Fibroblast of villous mesenchyme (primary cell): ENCODE measurements at places on chromosomes 1 and 21. TPM values are rescaled to one million over a fixed set of nuclear protein-coding genes. Genes with fewer than 3 reads are reported as not detected.
A peak's percentile ranks its signal among the peaks of the same experiment; 100 is the strongest.

DNA sequence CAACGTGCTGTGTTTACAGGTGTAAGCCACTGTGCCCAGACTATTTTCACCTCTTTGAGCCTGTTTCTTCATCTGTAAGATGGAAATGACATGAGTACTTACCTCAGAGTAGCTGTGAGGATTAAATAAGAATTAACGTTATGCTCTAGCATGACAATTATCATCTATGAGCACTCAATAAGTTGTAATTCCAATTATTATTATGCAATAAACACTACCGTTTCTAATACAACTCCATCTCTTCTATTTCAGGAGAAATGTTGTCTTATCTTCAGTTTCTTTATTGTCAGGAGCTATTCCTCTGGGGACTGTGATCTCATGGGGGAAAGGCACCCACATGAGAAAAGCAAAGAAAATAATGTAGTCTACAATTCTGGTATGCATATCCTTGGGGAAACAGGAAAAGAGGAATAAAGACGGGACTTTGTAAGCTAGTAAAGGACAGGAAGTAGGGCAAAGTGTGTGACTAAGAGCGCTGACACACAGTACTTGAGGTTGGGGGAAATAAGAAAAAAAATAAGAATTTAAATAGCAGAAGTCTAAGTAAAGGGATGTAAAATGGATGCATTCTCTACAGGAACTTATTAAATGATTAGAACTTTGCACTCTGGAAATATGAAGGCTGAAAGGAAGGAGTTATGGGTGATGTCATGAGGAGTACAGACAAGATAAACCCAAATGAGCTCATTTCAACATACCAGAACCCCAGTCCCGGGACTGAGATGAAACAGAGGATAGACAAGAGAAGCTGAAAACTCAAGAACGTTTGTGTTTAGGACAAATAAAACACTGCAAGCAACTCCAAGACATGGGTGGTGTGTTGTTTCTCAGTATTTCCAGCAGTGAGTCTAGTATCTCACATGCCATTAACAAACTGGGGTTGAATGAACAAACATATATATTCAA lies 9.8 kb downstream of the PHC2 start:
- DNase-seq = peak; percentile 65

Gene CYP4Z1
- not detected in 2 replicates for total RNA-seq

DNA sequence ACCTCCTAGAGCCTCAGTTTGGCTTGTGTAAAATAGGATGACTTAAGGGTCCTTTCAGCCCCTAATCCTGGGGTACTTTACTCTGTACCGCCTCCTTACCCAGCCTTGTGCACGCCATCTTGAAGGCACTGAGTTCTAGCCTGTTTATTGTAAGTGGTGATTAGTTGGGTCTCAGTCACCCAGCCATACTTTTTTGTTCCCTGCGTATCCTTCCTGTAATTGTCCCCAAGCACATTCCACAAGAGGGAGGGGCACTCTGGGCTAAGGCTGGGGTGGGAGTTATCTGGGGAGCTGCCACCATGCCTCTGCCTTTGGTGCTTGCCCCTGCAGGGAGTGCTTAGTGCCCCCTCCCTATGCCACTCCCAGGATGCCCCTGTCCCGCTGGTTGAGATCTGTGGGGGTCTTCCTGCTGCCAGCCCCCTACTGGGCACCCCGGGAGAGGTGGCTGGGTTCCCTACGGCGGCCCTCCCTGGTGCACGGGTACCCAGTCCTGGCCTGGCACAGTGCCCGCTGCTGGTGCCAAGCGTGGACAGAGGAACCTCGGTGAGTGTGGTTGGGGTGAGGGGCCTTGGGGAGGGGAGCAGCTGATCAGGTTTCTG lies 856 bp downstream of the FDPS start:
- no peak for DNase-seq

GRCh38 chr1:66245691-66246090 lies 288.3 kb upstream of the SGIP1 start:
- DNase-seq = no peak

GRCh38 chr1:20729155-20729931 lies 3.2 kb downstream of the SH2D5 start:
- no peak for DNase-seq
